ENCODE measurements at places on chromosomes 13 and 19.

DNA sequence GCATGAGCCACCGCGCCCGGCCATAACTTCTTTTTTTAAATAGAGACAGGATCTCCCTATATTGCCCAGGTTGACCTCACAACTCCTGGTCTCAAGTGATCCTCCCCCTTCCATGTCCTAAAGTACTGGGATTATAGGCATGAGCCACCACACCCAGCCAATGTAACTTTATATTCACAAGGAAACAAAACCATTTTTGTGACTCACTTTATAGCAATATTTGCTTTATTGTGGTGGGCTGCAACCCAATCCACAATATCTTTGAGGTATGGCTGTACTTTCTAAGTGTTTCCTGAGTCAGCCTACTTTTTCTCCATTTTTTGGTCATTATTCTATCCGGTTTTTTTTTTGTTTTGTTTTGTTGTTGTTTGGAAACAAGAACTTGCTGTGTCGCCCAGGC lies 7.9 kb upstream of the ZIM3 start:
- no peak for DNase-seq

DNA sequence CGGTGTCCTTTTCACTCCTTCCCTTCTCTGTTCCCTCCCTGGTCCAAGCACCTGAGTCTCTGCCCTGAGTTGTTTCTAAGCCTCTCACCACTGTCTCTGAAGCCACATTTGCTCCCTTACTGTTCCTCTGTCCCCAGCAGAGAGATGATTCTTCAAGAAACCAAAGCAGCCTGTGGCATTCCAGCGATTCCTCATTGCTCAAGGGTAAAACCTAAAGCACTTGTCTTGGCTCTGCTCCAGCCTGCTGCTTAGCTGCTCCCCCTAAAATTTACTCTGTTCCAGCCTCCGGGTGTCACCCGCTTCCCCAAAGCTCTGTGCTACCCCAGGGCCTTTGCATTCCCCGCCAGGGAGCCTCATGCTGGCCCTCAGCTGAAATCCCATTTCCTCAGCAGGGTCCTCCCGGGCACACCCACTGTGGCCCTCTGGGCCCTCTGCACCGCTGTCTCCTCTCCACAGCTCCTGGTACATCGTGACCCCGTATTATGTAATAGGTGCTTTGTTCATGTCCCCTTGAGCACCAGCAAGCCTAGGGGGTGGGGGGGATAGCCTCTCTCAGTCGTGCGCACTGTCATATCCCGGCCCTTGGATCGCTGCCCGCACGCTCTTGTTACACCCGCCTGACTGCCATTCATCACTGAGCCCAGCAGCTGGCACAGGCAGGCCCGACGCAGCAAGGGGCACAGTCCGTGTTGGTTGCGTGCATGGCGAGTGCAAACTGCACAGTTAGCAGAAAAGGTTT lies 15.8 kb downstream of the TECR start:
- DNase-seq = no peak

- DNase-seq = no peak
Measured at GRCh38 chr13:110520431-110521295, 40.9 kb downstream of the RAB20 start.

DNA sequence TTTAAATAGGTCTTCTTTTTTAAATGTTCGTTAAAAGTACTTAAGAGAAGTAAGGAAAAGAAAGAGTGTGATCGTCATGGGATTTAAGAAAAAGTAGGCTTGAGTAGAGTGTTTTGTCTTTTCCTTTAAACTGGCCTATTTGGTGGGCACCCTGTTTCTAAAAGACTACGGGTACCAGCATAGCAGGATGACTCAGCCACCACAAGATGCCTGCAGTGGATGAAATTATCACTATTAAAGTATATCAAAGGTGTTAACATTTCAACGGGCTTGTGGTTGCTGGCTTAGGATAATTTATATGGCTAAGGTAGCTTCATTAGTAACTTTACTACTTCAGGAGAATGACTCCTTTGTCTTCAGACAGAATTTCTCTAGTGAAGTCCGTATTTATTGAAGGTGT lies 112.6 kb downstream of the STARD13 start:
- no peak for DNase-seq

DNA sequence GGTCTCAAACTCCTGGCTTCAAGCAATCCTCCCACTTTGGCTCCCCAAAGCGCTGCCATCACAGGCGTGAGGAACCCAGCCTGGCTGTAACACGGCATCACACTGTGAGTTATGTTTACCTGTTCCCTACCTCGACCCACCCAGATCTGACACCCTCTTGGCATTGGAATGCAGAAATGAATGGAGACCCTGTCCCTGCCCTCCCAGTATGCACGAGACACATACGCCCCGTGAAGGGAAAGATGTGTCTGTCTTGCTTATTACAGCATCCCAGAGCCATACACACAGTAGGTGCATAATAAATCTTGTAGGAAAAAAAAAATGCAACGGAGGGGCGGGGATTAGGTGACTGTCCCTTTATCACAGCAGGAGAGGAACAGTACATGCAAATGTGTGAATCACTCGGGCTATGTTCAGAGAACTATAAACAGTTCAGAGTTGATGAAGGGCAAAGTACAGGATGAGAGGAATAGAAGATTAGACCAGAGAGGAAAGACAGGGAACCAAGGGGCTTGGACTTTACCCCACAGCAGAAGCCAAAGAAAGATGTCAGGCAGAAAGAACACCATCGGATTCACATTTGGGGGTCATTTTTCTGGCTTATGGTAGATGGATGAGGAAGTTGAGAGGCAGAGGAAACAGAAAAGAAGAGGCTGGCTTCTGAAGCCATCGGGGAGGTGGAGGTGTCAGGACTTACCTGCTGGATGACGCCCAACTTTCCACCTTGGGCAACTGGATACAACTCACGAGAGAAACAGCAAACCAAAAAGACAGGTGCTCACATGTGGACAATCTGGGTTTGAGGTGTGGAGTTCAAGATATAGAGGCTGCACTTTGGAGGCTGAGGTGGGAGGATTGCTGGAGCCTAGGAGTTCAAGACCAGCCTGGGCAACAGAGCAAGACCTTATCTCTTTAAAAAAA lies 94.3 kb downstream of the INSR start:
- DNase-seq = no peak

DNA sequence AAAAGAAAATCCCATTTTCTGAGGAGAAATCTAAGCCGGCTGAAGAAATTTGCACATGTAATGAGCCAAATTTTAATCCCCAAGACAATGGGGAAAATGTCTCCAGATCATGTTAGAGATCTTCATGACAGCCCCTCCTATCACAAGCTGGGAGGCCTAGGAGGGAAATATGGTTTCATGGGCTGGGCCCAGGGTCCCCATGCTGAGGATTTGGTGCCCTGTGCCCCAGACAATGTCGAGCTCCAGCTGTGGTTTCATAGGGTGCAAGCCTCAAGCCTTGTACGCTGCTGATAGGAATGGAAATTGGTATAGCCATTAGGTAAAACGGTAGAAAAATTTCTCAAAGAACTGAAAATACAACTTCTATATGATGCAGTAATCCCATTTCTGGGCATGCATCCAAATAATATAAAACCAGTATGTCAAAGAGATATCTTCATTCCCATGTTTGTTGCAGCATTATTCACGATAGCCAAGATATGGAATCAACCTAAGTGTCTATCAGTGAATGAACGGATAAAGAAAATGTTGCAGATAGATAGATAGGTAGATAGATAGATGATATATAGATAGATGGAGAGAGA lies 19.3 kb upstream of the FREM2 start:
- no peak for DNase-seq

- no peak for DNase-seq
Measured at GRCh38 chr13:21039097-21039800, 22.1 kb downstream of the LATS2 start.

- no peak for DNase-seq
Measured at GRCh38 chr13:49388091-49388635, 55.7 kb downstream of the CAB39L start.

DNA sequence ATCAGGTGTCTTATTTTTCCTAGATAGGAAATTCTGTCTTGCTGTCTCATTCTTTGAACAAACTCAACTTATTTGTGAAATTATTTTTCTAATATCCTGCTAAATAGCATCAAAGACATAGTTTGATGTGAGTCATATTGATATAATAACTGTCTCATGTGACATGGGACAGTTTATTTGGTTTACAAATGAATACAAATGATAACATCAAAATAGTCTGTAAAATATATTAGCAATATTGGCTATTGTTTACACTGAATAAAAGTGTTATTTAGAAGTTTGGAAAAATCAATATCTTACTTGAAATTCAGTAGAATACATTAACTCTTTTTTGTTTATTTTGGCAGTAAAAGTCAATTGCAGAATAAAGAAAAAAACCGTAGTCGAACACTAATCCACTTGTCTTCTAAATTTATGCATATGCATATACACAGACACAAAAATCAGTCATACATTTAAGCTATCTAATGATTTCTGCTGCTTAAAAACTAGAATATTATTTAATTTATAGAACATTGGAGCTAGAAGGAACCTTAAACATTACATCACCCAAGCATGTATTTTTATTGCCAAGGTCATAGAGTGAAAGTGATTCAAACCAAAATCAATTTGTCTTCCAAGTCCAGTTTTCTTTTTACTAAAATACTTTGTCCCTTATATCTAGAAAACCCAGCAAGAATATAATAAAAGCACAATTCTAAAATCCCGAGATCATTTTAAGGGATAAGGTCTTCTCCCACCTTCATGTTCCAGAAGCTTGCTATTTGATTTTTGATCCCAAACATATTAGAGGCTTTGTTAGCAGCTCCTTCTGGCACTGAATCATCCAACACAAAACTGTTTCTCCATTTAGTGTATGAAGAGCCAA lies 776.5 kb upstream of the SLITRK1 start:
- no peak for DNase-seq

All from effector CD8-positive, alpha-beta T cell (primary cell).